ENCODE measurements at places on chromosomes 6 and 20.

- DNase-seq: no peak
Measured at GRCh38 chr20:57802765-57803507, 93.1 kb upstream of the PMEPA1 start.

- DNase-seq: no peak
Measured at GRCh38 chr6:168131464-168132415, 52.7 kb upstream of the FRMD1 start.

- DNase-seq: no peak
Measured at GRCh38 chr6:15207923-15208322, 37.9 kb upstream of the JARID2 start.

GRCh38 chr20:10079964-10080363 lies 45.2 kb downstream of the ANKEF1 start:
- DNase-seq: no peak

GRCh38 chr6:169289619-169290339 lies 36.1 kb upstream of the THBS2 start:
- no peak for DNase-seq

Data from nephron progenitor cell (in vitro differentiated cells).